Stimulated activated CD4-positive, alpha-beta T cell treated with anti-CD3 and anti-CD28 coated beads, Interleukin-1b, Interleukin-23, amount 100 ng/mL, for 1 hour (primary cell): ENCODE measurements at places on chromosomes 6 and 20.

DNA sequence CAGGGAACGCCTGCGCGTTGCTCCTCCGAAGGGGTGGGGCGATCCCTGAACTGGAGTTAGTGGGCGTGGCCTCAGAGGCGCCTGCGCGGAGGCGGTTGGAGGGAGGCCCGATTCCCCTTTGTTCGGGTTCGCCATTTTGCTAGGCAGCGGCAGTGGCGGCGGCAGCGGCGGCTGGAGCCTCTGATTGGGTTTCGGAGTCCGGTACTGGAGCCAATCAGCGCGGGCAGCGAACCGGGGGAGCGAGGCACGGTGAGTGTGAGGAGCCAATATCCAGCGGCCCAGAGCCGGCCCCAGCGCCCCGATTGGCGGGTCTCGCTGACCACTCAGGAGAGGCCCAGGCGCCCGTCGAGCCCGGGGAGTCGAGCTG is at the start of gene NFYA:
NFYA (plus strand) TSS at position 139 of the 367 bp plus-strand sequence. CDS start 6,116 bp downstream, outside the sequence.
- DNase-seq: peak; percentile 99

- DNase-seq: no peak
These were observed 40.2 kb downstream of the EYA2 start for GRCh38 chr20:46934746-46935287.

- no peak for DNase-seq
These were observed 755.9 kb downstream of the KIF16B start for GRCh38 chr20:15817351-15817750.

- DNase-seq: no peak
These were observed 103.1 kb upstream of the SPACA1 start for GRCh38 chr6:87944541-87944954.

GRCh38 chr20:63864545-63864977 is 509 bp upstream of the TPD52L2 start:
- no peak for DNase-seq

DNA sequence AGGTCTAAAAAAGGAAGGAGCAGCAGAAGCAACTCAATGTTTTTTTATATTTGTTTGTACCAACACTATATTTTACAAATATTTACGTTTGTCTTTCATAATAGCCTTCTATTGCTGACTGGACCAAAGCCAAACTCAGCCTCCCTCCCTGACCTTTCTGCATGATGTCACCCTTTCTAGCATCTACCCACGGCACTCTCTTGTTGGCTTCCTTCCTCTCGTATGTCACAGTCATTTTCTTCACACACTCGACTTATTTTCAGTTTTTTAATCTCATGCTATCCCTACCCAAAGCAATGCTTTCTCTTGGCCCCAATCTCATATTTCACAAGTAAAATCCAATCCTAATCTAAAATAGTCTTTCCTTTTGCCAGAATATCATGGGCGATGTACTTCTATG is 16.3 kb upstream of the FAM8A1 start:
- DNase-seq: no peak
